ENCODE measurements at places on chromosomes 4 and X. TPM values are rescaled to one million over a fixed set of nuclear protein-coding genes. Genes with fewer than 3 reads are reported as not detected.

Gene DDX53
- total RNA-seq = not detected

Gene TASL
- 0.54 TPM for total RNA-seq

Gene EGF
- not detected for total RNA-seq

Gene ARMCX6
- total RNA-seq = 32.5 TPM

Gene CNKSR2
- 5.3 TPM for total RNA-seq

Gene SSX3
- total RNA-seq = not detected

Gene FMR1NB
- total RNA-seq = not detected

Gene PF4V1
- total RNA-seq = not detected

Gene GATA1
- total RNA-seq = not detected

Gene CT83
- total RNA-seq = not detected

Gene EVC2
- total RNA-seq = 21.4 TPM

Gene CASK
- 44.3 TPM for total RNA-seq

DNA sequence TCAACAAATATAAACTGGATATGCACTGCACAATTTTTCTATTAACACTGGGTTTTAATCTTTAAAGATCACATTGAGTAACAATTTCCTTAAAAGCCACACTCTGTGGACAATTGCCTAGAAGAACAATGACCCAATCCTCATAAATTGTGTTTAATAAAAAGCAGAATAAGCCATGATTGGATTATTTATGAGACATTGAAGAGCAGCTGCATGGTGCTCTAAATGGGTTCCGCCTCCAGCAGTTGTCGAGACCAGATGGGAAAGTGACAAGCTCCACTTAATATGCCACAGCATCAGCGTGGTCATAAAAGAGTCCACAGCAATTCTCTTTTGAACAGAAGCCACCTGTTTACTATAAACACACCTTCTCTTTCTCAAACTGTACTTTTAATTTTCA is 635.2 kb upstream of the FRG1 start:
- no peak for DNase-seq

GRCh38 chr4:105709081-105709450 is 482 bp downstream of the GSTCD start:
- DNase-seq = no peak

DNA sequence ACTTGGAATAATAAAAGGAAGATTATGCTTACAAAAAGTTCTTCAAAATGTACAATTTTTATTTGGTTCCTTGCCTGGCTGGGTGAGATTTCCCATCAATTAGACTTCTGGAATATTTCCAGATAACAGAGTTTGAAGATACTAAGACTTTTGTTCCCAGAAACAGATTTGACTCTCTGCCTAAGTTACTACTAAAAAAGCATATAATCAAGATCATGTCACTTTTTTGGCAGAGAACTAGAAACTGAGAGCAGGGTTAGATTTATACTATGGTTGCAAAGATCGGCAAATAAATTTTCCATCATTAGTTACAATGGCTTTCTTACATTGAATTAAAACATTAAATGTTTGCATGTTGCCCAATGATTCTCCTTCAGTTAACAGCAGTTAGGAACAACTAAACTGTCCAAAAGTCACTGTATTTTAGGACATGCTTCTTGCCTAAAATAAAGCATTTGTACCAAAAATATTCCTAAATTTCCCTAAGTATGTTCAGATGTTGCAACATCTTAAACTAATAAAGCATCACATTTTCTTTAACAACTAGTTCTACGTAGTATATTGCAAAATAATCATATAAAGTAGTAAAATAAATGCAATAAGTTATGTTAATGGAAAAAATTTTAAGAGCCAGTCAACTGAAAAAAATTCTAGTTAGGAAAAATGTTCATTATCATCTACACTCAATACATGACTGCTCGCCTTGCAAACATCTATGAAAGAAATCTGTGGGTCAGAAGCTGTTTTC is 73.0 kb downstream of the SEC24D start:
- DNase-seq = no peak

- no peak for DNase-seq
Observed at GRCh38 chrX:130861462-130861861, 41.5 kb downstream of the ENOX2 start.

DNA sequence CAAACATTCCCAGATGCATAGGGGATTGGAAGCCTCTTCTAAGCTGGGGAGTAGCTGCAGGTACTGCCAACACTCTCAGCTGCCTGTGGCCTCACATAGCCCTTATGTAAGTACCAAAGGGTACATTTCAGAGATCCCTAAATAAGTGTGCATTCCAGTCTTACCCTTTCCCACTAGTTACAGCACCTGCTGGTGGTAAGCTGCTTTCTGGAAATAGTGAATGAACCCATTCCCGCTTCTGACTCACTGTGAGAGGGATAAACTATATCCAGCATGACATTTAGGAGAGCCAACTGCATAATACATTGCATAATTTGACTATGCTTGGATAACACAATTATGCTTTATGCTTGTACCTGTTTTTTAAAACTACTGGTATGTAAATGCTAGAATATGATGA is 149.0 kb downstream of the FAM13A start:
- no peak for DNase-seq

DNA sequence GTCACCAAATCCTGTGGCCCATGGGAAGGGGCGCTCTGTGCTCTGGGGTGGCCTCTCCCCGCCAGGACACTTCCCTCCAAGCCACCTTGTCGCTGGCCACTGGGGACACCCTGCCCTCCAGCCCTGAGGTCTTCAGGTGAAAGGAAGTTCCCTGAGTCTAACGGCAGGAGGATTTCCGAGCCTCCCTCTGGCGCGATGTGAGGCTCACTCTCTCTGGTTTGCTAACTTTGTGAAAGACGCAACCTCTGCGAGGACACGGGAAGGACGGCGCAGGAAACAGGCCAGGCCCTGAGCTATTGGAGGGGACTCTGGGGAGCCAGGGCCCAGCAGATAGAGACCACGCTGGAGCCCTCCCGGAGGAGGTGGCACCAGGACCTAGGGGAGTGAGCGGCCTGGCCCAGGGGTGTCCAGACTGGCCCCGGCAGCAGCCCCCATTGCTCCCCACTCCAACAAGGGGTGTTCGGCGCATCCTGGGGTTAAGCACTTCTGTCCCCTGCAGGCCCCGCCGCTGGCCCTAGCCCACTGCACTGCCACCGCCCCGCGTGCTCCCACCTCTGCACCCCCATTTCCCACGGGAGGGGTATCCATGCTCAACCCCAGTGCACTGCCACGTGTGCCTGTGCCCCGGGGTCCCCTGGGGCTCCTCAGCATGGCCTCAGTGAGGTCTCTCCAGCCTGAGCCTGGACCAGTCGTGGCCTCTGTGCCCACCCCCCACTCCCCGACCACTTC is 72.2 kb upstream of the MXD4 start:
- no peak for DNase-seq

DNA sequence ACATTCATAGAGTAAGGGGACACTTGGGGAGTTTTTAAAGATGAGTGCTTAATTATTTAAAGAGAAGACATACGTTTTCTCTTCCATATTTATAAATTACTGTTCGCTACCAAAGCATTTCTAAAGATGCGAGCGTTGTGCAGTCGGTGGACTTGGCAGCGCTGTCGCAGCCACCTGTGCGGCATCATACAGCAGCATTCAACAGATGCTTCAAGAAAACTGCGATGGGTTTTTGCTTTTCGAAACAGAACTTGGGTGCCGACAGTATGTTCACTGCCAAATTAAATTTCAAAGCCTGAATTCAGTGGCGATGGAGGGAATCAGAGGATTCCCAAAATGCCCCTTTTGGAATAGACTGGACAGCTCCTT is 1.6 kb upstream of the HTR2C start:
- no peak for DNase-seq

- no peak for DNase-seq
Observed at GRCh38 chr4:185685804-185686203, 126.2 kb downstream of the SORBS2 start.

GRCh38 chrX:21374994-21375707 is 933 bp downstream of the CNKSR2 start:
- DNase-seq = no peak

- DNase-seq = no peak
Observed at GRCh38 chr4:18077808-18078207, 56.3 kb upstream of the LCORL start.

GRCh38 chr4:25449270-25449669 is 72.2 kb downstream of the ANAPC4 start:
- DNase-seq = no peak

DNA sequence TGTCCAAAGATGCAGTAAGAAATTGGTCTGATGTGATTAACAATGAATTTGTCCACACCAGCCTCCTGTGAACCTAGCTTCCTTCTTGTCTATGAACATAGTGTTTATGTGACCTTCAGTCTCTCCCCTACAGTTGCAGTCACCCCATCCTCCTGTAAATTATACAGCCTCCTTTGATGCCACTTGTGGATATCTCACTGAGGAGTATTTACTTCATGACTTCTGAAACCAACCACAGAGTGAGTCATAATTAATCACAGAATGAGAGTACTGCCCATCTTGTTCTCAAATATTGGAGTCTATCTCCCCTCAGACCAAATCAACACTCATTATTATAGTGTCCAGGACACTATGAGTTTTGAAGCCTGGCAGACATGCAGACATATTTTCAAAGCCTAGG is 27.3 kb upstream of the XAGE2 start:
- no peak for DNase-seq

DNA sequence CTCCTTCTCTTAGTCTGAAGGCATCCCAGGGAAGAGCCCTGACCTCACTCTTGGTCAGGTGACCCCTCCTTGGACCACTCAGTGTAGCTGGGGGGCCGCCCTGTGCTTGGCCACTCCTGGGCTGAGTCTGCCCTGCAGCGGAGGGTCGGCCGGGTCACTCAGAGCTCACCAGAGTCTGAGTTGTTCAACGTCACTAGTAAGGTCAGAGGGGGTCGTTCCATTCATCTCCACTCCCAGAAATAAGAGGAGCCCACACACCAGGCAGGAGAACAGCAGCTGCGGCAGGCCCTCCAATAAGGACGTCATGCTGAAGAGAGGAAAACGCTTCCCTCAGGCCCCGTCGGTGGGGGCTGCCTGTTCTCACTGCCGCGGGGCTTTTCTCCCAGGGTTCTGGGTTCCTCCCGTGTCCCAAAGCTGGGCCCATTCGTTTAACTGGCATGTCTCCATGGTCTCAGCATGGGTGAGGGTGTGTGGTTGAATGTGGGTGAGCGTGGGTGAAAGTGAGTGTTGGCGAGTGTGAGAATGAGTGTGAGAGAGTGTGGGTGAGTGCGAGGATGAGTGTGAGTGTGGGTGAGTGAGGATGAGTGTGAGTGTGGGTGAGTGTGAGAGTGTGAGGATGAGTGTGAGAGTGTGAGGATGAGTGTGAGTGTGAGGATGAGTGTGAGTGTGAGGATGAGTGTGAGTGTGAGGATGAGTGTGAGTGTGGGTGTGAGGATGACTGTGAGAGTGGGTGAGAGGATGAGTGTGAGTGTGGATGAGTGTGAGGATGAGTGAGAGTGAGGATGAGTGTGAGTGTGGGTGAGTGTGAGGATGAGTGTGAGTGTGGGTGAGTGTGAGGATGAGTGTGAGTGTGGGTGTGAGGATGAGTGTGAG is 47.7 kb downstream of the ING2 start:
- no peak for DNase-seq

- no peak for DNase-seq
Observed at GRCh38 chr4:182206916-182207315, 36.3 kb upstream of the TENM3 start.

DNA sequence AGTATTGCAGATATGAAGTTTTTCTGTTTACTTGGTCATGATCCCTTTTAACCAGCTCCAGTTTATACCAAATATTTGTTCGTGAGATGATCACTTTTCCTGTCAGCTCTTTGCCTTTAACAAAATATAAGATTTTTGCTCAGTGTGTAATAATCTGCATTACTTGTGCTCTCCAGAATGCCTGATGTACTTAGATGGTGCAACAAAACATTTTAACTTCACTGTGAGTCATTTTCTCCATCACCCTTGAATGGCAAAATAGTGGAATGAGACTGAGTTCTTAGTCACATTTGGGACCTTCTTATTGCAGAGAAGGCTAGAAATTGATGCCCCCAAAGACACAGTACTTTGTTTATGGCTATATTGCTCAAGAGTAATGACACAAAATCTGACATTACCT is 252.0 kb downstream of the FRMPD4 start:
- DNase-seq = no peak

- no peak for DNase-seq
Observed at GRCh38 chrX:72003811-72004750, 93.4 kb downstream of the NHSL2 start.

DNA sequence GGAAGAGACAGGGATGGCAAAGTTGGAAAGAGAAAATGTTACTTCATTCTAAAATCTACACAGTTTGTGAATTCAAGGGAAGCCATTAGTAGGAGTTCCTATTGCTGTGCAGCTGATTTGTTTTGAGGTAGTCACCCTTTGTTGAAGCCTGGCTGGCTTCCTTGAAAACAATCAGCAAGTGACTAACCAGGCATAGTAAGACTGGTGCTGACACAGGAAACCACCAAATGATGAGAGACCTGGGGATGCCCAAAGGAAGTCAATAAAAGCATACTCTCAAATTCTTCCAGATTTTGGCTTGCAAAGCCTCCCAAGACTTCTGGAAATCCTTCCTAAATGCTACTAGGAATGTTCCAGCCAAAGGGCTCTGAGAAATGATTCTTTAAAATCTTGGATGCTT is 23.9 kb upstream of the PRDM8 start:
- no peak for DNase-seq

DNA sequence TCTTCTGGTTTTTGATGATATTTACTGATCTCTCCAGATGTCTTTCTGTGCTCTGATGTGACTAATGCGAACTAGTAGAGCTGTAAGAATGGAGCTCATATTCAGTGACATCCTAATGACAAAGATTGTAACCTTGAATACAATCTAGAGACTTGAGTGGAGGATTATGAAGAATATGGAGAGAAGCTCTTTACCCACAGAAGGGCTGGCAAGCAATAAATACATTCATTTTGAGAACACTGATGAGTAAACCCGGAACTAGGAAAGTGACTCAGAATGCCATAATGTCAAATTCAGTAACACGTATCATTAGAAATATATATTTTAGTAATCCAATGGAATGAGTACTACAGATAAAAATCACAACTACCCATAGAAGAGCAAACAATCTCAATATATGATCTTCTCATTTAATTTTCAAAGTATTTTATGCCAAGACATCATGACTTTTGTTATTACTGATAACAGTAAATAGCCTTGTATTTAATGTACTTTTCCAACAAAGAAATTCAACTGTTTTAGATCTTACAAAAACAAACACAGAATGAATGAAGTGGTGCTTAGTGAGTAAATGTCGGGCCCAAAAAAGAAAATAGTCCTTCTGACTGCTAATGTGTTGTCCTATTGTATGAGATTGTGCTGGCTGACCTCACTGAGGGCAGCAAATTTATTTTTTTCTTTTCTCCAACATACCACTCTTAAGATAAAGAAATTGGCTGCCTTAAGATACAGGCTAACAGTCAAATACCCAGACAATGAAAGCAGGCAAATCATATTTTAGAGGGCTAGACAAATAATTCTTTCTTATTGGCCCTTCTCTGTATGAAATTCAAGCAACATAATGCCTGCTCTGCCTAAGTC is 49.2 kb upstream of the HDAC8 start:
- no peak for DNase-seq

DNA sequence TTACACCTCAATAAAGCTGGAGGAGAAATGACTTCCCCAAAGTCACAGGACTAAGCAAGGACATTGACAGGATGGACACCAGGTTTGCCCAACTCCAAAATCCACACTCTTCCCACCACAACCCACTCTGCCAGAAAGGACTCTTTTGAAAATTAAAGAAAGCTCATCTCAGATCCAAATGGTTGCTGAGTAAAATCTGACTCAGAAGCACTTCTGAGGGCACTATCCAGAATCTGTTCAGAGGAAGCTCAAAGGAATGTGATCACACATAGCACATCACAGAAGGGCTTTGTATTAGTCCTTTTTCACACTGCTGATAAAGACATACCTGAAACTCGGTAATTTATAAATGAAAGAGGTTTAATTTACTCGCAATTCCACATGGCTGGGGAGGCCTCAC is 155.5 kb downstream of the RAB28 start:
- DNase-seq = no peak

GRCh38 chr4:184755278-184755677 is 21.4 kb upstream of the CENPU start:
- no peak for DNase-seq

Measured in thoracic aorta (tissue), 2 donors.